Renal cortex interstitium (tissue), 15 donors: ENCODE measurements at places on chromosomes 16 and 17. TPM values are rescaled to one million over a fixed set of nuclear protein-coding genes. Genes with fewer than 3 reads are reported as not detected.

Gene GAS2L2
- polyA plus RNA-seq = 0.08 TPM

Gene C16orf92
- polyA plus RNA-seq = not detected

Gene EFCAB5
- 2.1 TPM for polyA plus RNA-seq

Gene ALDH3A2
- polyA plus RNA-seq = 107 TPM

Gene SMPD3
- polyA plus RNA-seq = 1.2 TPM

Gene TLCD3A
- 28.0 TPM for polyA plus RNA-seq

Gene PIMREG
- 19.5 TPM for polyA plus RNA-seq
